ENCODE measurements at places on chromosomes 7 and 10.

GRCh38 chr10:34599026-34599795, 215.9 kb downstream of the PARD3 start:
- no peak for DNase-seq

DNA sequence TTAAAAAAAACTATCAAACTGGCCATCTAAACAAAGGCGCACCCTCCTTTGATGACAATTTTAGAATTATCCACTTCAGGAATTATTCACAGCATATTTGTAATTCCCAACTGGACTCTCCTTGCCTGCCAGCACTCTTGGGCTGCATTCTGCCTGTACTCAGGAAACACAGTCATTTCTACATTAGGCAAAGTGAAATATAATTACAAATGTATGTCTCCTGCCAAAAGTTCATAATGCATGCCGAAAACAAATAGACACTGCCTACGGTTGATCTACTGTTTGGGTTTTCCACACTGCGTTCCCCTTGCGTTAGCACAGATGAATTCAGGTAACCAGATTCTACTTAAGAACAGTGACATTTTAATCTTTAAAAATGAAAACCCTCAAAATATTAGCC, 1.9 kb downstream of the HGF start:
- DNase-seq: no peak

- DNase-seq: no peak
Measured at GRCh38 chr10:112985690-112986543, 35.9 kb downstream of the TCF7L2 start.

DNA sequence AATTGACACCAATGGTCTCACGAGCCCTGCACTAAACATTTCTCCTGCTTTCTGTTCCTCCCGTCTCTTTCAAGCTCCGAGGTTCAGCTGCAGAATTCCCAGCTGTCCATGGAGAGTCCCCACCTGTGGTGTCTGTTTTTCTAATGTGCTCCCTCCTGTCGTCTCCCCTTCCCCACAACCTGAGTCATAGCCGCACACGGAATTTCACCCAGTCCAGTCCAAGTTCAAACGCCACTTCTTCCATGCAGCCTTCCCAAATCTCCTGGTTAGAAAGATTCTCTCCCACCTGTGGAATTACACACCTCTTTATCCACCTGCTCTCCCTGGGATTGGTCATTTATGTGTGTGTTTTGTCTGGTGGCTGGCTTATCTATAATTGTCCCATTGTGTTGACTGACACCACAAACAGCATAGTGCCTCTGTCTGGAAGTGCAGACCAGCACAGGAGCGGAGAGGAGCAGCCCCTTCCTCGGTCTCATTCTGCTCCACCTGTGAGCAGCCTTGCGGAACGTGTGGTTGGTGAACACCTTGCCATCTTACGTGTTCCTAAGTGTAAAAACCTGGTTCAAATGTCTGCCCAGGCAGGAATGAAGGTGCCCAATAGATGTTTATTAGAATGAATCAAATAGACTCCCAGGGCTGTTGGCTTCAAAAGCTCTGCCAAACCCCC, 3.3 kb upstream of the DIP2C start:
- DNase-seq: no peak

GRCh38 chr7:129865925-129866201, 86.9 kb downstream of the UBE2H start:
- no peak for DNase-seq

Data from stimulated activated CD8-positive, alpha-beta memory T cell treated with anti-CD3 and anti-CD28 coated beads, Interleukin-4, amount 100 ng/mL, for 24 hours (primary cell).